ENCODE measurements at places on chromosomes 2 and 18.

DNA sequence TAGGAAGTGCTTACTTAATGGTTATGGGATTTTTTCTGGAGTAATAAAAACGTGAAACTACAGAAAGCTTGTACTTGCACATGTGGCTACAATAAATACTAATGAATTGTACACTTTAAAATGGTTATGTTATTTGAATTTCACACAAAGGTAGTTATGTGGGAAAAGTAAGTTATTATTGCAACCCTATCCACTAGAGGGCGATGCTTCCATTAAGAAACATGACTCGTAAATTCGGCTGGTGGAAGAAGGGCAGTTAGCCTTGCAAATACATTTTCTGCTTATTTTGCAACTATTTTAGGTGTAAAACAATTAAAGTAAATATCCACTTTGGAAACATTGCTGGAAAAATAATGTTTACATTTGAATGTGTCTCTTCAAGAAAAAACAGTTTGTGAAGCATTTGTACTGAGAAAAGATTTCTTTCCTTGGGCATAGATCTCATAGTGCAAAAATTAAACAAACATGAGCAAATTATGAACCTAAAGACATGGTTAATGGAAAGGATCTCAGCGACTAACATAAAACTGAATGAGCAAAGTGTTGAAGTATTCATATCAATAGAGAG, 68.1 kb upstream of the CSRNP3 start:
- no peak for DNase-seq

GRCh38 chr2:189574793-189575475, 5.7 kb downstream of the SLC40A1 start:
- no peak for DNase-seq

DNA sequence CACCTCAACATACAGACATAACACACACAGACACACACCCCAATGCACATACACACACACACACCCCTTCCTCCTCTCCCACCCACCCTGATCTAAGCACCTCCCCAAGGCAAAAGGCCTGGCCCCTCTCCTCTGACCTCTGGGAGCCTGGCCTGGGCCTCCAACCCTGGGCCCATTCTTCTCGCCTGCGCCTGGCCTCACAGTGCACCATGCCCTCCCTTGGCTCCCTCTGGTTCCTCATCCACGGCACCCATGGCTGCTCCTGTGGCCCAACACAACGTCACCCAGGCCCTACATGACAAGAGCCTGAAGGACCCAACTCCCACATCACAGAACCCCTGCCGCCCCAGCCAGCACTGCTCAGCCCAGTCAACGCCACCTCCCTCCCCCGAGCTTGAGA, 281.3 kb downstream of the CELF4 start:
- DNase-seq: no peak

GRCh38 chr2:109032229-109032820, 43.3 kb upstream of the EDAR start:
- no peak for DNase-seq

- no peak for DNase-seq
Observed at GRCh38 chr2:175576875-175577274, 395.4 kb upstream of the ATP5MC3 start.

DNA sequence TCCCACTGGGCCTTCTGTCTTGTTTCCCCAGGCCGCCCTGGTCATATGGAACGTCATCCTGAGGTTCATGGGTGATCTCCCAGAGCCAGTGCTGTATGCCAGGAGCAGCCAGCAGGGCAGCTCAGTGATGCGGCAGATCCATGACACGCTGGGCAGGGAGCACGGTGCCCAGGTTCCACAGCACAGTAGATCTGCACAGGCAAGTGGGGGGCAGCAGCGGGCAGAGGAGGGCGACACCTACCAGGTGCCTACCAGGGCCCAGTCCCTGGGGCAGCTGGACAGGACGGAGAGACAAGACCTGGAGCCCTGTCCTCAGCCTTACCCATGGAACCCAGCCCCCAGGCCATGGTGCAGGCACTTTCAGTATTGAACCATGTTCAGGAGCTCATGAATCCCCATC, 36.1 kb upstream of the GPR17 start:
- DNase-seq: peak; percentile 50

GRCh38 chr2:85994421-85994777, 105.6 kb upstream of the ST3GAL5 start:
- no peak for DNase-seq

- no peak for DNase-seq
Observed at GRCh38 chr2:102801098-102801718, 39.4 kb downstream of the TMEM182 start.

- DNase-seq: no peak
Observed at GRCh38 chr2:54360055-54360792, 95.9 kb upstream of the SPTBN1 start.

- DNase-seq: no peak
Observed at GRCh38 chr2:67448648-67449047, 51.5 kb downstream of the ETAA1 start.

DNA sequence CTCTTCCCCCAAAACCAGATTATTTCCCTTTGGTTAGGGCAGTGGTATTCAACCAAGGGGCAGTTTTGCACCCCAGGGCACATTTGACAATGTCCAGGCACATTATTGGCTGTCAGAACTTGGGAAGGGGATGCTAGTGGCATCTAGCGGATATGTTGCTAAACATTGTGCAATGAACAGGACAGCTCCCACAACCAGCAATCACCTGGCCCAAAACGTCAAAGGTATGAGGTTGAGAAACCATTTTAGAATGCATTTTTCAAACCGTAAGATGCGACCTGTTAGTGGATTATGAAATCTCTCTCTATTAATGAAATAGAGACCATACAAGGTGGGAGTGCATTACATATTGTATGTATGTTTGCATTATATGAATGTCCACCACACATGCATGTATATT, 54.2 kb downstream of the CD8B2 start:
- no peak for DNase-seq

GRCh38 chr2:43792653-43793052, 18.8 kb downstream of the DYNC2LI1 start:
- no peak for DNase-seq

DNA sequence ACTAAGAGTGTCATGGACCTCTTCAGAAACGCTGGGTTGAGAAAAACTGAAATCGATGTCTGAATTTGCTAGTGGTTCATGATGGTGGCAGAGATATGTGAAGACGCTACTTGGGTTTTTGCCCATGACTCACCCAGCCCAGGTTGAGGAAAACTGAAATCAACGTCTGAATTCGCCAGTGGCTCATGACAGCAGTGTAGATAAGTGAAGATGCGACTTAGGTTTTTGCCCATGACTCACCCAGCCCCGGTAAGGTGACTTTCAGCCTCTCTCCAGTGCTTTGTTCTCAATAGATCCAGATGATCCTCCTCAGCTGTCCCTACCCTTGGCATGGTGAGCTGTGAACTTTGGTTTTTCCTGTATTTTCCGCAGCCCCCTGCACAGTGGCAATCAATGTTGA, 105.3 kb upstream of the SIX3 start:
- no peak for DNase-seq

- peak; percentile 34 for DNase-seq
Observed at GRCh38 chr2:146321175-146321574, 1523.7 kb upstream of the ACVR2A start.

DNA sequence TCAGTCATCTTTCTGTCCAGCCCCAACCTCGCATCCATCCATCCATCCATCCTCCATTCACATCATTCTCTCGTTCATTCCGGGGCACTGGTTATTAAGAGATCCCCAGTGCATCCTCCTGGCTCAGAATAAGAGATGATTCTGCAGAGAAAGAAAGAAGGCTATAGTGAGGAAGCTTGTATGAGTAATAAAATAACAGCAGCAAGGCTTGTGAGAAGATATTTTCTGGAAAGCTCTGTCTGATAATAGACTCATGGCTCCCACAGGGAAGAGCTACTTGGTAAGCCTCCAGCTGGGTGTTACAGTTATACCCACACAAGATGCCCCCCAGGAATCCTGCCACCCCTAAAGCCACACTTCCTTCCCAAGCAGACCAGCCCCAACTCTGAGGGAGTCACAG, 143.2 kb downstream of the MTCL1 start:
- no peak for DNase-seq

DNA sequence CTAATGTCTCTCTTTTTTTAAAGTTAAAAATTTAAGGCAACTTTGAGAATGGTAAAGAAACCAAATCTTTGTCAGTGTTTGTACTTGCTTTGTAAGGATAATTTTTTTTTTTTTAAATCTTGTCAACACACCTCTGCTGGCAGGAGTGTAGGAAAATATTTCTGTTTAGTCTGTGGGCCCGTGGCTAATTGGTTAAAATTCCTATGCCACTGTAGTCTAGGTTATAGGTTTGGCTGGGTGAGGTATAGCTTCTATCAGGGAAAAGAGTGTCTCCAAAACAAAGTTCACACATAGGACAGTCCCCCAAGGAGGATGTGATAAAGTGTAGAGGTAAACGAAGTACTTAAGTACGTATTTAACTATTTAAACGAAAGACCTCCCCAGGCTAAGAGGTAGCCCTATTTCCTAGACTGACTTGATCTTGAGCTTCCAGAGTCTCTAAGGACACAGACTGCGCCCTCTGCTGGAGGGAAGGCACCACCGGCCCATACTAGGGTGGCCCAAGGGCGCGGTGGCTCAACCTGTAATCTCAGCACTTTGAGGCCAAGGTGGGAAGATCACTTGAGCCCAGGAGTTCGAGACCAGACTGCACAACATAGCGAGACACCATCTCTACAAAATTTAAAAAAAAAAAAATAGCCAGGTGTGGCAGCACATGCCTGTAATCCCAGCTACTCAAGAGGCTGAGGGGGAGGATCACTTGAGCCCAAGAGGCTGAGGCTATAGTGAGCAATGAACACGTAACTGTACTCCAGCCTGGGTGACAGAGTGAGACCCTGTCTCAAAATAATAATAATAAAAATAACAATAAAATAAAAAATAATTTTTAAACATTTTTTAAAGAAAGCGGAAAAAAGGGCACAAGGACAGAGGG, 8.9 kb downstream of the TEX44 start:
- peak; percentile 83 for DNase-seq

GRCh38 chr2:144479659-144480058, 40.3 kb downstream of the ZEB2 start:
- DNase-seq: no peak

DNA sequence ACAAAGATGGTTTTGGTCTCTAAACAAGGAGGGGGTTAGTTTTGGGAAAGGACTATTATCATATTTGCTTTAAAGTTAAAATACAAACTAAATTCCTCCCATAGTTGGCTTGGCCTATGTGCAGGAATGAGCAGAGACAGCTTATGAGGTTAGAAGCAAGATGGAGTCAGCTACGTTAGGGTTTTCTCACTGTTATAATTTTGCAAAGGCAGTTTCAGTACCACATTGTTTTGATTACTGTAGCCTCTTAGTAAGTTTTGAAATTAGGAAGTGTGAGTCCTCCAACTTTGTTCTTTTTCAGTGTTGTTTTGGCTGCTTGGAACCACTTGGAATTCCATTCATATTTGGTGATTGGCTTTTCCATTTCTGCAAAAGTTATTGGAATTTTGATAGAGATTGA, 23.4 kb downstream of the LCLAT1 start:
- DNase-seq: no peak

- no peak for DNase-seq
Observed at GRCh38 chr18:76488190-76488589, 6.9 kb downstream of the ZNF516 start.

DNA sequence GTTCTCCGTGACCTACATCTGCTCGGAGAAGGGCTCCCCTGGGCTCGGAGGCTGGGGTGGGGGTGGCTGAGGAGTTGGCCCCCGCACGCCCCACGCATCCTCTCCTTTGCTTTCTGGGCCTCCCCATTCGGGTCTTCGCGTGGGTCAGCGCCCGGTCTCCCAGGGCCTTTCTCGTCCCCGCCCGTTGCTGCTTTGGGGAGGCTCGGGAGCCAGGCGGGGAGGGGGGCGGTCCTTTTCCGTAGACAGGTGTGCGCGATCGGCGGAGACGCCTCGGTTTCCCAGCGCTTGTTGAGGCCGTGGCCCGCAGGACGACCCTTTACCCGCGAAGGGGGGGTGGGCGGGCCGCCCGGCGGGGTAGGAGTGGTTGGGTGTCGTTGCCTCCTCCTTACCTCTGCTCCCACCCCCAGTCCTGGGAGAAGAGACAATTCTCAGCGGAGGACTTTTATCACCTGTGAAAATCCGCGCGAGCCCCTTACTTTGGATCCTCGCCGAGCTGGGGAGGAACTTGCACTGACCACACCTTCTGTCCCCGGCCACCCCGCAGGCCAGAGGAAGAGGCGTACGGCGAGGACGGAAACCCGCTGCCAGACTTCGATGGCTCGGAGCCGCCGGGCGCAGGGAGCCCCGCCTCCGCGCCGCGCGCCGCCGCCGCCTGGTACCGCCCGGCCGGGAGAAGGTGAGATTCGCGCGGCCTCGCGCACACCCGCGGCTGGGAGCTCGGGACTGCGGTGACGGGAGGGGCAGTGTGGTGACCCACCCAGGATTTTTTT, 2.6 kb downstream of the ADCYAP1 start:
- DNase-seq: no peak

Measured in type B pancreatic cell (in vitro differentiated cells).